ENCODE measurements at places on chromosomes 11 and 22. TPM values are rescaled to one million over a fixed set of nuclear protein-coding genes. Genes with fewer than 3 reads are reported as not detected.

DNA sequence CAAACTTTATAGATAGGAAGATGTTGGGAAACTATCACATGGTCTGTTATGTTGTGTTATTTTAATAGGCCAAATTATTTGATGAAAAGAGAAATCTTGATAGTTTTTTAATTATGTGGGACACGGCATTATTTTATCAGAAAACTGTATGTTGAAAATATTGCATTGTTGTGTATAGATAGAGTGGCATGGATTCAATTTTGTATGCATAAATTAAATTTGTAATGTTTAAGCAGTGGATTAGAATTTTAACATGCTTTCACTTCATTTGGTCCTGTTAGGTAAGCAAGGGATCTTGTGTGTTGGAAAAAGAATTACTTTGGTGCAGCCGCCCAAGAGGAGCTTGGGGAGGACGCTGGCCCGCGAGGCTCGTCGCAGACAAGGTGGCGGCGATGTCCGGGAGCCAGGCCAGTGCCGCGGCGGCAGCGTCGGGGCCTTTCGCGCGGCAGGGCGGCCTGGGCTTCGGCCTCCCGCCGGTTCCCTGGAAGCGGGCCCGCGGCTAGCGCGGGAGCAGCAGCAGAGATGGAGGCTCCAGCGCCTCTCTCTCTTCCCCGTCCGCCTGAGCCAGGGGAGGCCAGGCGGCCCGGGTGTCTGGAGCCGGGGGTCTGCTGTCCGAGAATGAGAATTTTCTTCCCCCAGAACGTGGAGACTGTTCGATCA is 82.7 kb downstream of the GGT1 start:
- peaks cover 5% of the 10 kb centered on the region for H3K27me3 ChIP-seq
- no peak for DNase-seq
- H3K27ac ChIP-seq, result no peak overlapping the region
- no peaks in the 10 kb centered on the region for H3K36me3 ChIP-seq
- peaks cover 20% of the 10 kb centered on the region for H3K4me1 ChIP-seq

DNA sequence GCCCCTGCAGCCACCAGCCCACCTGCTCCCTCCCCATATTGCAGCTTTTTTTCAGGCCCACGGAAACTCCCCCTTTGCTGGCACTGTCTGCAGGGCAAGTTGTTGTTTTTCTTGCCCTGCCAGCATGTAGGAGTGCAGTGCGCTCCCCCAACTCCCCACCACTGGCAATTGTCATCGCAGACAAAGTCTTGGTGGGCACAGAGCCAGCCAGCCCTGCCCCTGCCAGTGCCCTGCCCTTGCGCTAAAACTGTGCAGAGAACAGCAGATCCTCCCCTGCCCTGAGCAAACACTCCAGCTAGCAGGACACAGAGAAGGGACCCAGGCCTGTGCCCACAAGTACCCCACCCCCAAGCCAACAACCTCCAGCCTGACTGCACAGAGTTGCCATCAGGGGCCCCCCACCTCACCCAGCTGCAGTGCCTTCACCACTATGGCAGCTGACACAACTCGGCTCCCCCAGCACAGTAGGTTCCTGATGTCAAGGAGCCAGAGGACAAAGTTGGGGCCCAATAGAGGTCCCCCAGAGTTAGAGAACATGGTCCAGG is 158.1 kb upstream of the ARHGAP42 start:
- H3K4me3 ChIP-seq, result no peak overlapping the region
- no peak for DNase-seq
- no peak overlapping the region for H3K27ac ChIP-seq
- H3K27me3 ChIP-seq, result no peaks in the 10 kb centered on the region

DNA sequence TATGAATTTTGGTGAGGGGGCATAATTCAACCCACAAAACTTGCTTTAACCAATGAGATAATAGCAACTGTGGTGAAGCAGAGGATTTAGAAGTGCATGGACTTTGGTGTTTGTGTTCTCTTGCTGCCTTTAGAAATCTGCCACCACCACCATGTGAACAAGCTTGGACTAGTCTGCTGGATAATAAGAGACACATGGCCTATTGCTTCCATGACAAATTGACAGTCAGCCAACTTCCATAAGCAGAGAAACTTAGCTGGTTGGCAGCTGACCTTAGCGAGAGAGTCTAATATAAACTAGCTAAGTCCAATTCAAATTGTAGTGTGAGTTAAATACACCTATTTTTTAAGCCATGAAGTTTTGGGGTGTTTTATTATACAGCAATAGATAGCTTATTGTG is 482.1 kb upstream of the ANO5 start:
- H3K4me1 ChIP-seq, result no peaks in the 10 kb centered on the region
- no peak overlapping the region for H3K4me3 ChIP-seq
- no peaks in the 10 kb centered on the region for H3K36me3 ChIP-seq
- no peak overlapping the region for H3K27ac ChIP-seq
- no peak for DNase-seq

DNA sequence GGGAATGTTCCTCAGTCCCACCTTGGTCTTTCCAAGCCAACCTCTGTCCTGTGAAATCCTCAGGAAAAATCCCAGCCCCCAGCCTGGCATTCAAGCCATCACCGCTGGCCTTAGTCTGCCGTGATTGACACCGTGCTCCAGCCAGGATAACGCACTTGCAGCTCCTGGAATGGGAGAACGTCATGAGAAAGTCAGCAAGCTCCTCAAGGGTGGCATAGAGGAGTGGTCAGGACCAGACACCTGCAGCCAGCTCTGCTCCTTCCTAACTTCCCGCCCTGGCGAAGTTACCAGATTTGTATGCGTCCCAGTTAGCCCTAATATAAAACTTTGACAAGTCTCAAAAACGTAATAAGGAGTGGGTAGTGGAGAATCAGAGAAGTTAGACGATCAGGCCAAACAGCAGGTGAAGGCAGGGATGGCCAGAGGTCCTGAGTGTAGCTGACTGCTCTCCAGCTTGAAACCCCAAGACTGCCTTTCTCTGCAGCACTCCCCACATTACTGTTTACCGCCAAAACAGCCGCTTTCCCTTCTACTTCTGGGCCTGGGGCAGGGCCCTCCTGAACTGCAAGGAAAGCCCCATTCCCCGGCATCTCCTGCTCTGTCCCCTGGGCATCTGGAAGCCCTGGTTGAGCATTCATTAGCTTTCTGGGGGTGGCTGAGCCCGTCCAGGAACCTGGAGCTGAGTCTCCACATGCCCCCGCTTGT is 1.3 kb upstream of the DKK3 start:
- no peaks in the 10 kb centered on the region for H3K36me3 ChIP-seq
- H3K27me3 ChIP-seq, result peaks cover 41% of the 10 kb centered on the region
- peaks cover 14% of the 10 kb centered on the region for H3K4me1 ChIP-seq
- H3K4me3 ChIP-seq, result peak overlapping the region; percentile 92

Gene TNNT3
- total RNA-seq, result not detected

DNA sequence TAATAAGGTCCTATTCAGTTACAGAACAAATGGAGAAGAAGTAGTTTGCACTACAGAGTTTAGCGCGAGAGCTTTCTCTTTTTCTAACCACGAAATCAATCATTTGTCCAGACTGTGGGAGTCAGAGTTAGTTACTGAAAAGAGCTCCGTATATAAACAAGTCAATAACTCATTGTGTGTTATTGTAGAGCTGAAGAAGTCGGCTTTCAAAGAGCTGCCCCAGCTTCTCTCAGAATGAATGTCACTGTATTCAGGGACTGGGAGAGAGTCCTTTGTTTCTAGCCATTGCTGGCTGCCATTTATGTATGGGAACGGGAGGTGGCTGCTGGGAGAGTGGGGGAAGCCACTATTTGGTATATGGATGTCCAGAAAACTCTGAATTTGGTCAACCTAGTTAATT is 227.8 kb downstream of the DCDC1 start:
- H3K27ac ChIP-seq, result peak overlapping the region; percentile 89
- peak overlapping the region; percentile 62 for H3K4me3 ChIP-seq
- no peaks in the 10 kb centered on the region for H3K27me3 ChIP-seq
- H3K4me1 ChIP-seq, result peaks cover 55% of the 10 kb centered on the region
- H3K36me3 ChIP-seq, result no peaks in the 10 kb centered on the region

GRCh38 chr22:31349960-31350359 is 3.8 kb upstream of the PATZ1 start:
- peaks cover 2% of the 10 kb centered on the region for H3K27me3 ChIP-seq
- no peak for DNase-seq
- H3K36me3 ChIP-seq, result no peaks in the 10 kb centered on the region
- no peak overlapping the region for H3K27ac ChIP-seq
- peaks cover 22% of the 10 kb centered on the region for H3K4me1 ChIP-seq

- no peak overlapping the region for H3K27ac ChIP-seq
- H3K4me3 ChIP-seq, result no peak overlapping the region
- H3K27me3 ChIP-seq, result no peaks in the 10 kb centered on the region
- H3K36me3 ChIP-seq, result peaks cover 4% of the 10 kb centered on the region
Observed at GRCh38 chr22:25710501-25710900, 31.5 kb upstream of the MYO18B start.

Gene SLC35E4
- 4.5 TPM for total RNA-seq
